HCT116 (cell line): ENCODE measurements at places on chromosomes 4 and X.

- DNase-seq = no peak
These were observed 3.8 kb downstream of the FGF16 start for GRCh38 chrX:77450996-77451395.

DNA sequence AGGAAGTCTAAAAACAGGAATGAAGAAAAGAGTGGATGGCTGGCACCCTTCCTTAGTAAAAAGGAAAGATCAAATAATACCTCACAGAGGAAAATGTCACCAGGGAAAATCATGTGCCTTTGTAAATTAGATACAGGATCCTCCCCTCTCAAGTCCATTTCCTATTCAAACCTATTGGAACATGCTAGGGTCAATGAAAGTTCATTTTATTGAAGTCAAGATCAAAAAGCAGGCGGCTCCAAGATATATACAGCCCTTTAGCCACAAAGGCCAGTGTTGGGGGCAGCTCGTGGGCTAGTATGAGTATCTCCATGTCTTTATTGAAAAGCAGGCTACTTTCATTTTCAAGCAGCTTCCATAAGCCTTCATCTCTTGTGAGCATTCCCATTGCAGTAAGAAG, 141.1 kb downstream of the QDPR start:
- DNase-seq = no peak

DNA sequence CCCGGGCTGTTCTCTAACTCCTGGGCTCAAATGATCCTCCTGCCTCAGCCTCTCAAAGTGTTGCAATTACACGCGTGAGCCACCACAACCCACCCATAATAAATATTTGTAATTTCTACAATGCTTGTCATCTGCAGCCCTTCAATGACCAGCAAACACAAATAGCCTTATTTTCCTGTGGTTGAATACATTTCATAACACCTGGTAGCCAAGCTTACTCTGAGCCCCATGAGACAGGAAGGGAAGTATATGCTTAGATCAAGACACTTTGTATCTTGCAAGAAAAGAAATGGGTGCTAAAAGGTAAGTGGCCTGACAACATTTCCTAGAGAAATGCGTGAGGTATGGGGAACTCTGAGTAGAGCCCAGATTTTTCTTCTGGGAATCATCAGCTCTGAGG, 56.9 kb upstream of the PDGFRA start:
- DNase-seq = no peak

GRCh38 chrX:133285341-133285740, 67.2 kb upstream of the TFDP3 start:
- DNase-seq = no peak

GRCh38 chr4:120918788-120919187, 3.7 kb downstream of the PRDM5 start:
- no peak for DNase-seq

DNA sequence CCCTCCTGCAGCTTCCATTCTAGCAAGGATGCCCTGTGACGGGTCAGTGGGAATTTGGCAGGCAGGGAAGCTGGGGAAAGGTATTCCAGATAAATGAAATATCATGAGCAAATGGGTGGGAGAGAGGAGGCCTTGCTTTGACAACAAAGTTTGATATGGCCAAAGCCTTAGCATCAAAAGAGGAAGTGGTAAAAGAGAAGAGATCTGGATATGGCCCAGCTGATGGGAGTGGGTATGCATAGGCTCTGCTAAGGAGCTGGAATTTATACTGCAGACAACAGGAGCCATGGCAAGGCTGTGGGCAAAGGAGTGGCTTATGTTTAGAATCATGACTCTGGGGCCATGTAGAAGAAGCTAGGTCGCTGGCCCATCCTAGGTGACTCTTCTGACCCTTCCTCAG, 89.2 kb downstream of the PJA1 start:
- DNase-seq = no peak

DNA sequence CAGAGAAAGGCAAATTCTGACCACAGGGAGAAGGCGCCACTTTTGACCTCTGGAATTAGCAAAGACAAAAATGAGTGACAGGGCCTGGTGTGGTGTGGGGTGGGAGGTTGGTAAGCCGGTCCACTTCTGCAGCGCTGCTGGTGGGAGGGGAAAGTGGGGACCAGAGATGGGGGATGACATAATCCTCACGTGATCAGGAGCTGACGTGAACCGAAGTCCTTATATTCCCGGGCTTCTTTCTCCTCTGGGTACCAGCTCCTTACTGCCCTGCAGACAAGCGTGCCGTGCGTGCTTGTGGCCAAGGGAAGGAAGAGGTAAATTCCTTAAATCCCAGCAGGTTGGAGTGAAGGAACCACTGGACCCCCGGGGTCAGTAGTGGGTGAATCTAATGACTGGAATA, at the start of gene TCEAL7:
TSS of gene TCEAL7 (plus strand) at position 249 of the 400 bp plus-strand sequence. CDS start 1,165 bp downstream, outside the sequence.
- DNase-seq = no peak

DNA sequence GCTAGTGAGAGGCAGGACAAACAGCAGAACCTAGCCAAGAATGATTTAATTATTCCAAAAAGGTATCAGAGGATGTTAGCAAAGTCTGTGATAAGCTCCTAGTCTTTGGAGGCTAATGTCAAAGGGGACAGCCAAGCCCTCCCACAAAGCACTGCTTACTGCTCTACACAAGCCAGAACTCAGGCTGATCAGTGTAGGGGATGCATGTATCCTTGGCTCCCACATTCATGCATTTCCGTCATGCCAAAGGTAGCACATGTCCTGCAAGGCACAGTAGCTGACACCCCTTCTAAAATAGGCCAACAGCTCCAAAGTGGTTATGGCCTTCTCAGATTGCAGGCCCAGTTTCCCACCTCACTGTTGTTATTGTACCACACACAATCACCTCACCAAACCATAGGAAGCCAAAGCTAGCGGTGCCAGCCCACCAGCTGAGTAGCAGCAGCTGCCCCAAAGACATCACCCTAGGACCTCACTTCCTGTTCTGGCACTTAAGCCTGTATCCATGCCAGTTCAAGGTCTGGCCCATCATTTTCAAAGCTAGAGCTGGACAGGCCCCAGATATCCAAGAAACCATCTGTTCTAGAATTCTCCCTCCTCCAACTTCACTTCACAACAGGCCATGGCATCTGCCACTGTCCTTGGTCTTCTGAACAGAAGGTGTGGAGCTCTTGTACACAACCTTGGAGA, 40.9 kb downstream of the TSPAN5 start:
- no peak for DNase-seq

GRCh38 chr4:88765729-88766128, 68.1 kb upstream of the NAP1L5 start:
- no peak for DNase-seq

DNA sequence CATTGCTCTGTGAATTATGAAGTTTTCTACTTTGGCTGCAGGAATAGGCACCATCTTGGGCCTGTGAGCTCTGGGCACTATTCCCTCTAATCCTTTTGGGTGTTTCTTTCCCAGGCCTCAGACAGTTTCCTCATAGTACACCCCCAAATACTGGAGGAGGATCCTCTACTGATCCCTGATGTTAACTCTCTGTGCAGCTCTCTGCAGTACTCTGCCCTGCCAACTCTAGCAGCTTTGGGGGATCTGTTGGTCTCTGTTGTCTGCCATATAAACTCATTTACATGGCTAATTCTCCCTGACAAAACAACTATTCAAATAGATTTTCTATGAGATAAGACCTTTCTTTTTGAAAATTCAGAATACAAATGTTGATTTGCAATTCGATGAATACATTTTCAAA, 29.9 kb downstream of the USP53 start:
- DNase-seq = no peak

DNA sequence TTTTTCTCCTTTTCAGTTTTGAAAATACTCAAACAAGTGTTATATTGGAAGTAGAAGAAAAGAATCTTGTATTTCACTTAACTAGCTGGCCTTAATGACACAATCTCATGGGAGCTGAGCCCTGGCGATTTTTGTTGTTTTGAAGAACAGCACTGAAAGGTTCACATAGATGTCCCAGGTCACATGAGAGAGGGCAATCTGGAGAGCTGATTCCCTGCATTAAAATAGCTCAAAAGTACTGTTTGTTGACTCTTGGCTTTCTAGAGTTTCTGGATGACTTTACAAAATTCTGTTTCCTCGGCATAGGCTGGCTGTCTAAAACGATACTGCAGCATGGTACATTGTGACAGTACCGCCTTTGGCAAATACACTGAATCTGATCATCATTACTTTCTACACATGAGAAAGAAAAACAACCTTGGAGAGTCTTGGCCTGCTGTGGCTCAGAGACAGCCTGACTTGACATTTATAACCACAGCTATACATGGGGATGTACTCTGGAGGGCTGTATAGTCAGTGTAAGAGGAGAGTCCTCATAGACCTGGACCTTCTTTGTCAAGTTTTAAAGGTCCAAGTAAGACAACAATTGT, 119.8 kb upstream of the PDLIM3 start:
- DNase-seq = no peak

- DNase-seq = no peak
These were observed 147.2 kb upstream of the WDFY3 start for GRCh38 chr4:85113706-85114105.

GRCh38 chrX:11632732-11633131, 33.0 kb downstream of the ARHGAP6 start:
- DNase-seq = no peak

DNA sequence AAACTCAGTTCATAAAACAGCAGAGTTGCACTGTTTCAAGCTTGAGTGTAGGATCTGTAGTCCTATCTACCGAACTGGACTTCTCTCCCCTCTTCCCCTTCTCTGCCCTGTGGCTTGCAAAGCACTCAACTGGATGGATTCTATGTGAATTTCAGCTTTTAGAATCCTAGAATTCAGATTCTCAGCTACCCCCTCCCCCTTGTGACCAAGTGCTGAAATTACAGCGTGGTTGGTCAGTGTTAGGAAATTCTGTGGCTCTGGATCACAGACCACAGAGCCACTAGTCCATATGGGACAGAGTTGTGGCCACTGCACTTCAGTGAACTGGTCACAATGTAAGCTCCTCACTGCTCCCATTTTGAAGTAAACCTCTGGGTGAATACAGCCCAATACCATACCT, 64.6 kb upstream of the TRPC5 start:
- no peak for DNase-seq

DNA sequence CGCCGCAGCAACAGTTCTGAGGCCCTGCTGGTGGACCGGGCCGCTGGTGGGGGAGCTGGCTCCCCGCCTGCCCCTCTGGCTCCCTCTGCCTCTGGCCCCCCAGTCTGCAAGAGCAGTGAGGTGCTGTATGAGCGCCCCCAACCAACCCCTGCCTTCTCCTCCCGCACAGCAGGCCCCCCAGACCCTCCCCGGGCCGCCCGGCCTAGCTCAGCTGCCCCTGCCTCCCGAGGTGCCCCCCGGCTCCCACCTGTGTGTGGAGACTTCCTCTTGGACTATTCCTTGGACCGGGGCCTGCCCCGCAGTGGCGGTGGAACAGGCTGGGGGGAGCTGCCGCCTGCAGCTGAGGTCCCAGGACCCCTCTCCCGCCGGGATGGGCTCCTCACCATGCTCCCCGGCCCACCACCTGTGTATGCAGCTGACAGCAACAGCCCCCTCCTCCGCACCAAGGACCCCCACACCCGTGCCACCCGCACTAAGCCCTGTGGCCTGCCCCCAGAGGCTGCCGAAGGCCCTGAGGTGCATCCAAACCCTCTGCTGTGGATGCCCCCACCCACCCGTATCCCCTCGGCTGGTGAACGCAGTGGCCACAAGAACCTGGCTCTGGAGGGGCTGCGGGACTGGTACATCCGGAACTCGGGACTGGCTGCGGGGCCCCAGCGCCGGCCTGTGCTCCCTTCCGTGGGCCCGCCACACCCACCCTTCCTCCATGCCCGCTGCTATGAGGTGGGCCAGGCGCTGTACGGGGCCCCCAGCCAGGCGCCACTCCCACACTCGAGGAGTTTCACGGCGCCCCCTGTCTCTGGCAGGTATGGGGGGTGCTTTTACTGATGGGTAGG, 6.3 kb downstream of the PRAF2 start:
- DNase-seq = no peak

DNA sequence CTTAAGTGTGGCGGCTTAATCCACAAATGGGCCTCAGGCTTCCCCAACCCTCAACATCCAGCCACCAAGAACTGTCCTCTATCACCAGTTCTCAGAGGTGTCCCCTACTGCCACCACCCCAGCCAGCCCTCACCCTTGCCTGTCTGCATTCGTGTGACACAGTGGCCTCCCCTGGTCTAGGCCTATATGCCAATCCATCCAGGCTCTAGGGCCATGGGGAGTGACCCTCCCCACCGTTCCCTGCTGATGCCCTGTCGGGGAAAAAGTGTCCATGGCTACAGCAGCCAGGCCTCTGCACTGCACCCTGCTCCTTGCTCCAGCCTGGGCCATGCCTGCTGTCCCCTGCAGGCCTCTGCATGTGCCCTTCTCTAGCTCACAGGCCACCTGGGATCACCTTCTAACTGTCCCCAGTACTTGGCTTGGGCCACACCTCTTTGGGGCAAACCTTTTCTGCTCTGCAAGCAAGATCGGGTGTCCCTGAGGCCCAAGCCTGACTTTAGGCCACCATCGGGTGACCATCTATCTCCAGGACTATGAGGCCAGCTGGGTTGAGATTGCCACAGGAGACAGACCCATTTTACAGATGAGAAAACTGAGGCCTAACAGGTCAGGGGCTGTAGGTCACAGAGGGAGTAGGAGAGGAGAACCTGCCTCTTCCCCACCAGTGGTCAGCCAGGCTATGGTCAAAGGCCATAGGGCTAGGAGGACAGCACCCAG, 75.8 kb downstream of the JAKMIP1 start:
- DNase-seq = no peak

- DNase-seq = no peak
These were observed 66.6 kb upstream of the TAB3 start for GRCh38 chrX:30955687-30956086.

DNA sequence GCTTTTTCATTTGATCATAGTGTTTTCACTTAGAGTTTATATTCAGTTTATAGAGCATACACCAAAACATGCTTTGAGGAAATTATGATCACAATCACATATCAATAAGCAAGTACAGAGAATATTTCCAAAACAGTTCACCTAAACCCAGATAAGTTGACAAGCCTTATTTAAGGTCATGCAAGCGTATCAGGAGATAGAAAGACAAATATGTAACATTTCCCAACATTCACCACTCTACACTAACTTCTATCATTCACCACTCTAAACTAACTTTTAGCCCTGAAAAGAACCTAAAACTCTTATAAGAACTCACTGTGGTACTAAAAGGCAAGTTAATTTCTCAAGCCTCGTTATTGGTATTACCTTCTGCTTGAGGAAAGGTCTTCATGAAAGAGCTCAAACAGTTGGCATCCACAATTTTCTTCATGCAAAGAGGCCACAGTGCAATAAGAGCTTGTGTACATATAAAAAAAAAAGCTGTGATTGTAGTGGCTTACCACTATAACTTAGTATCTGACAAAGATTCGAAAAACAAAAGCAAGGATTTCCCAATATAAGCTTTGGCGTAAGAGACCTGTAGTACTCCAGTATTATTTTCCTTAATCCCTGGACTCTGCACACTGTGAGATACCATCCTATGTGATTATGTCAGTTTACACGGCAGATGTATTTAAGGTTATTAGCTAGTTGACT, 903.3 kb downstream of the STIM2 start:
- DNase-seq = no peak

DNA sequence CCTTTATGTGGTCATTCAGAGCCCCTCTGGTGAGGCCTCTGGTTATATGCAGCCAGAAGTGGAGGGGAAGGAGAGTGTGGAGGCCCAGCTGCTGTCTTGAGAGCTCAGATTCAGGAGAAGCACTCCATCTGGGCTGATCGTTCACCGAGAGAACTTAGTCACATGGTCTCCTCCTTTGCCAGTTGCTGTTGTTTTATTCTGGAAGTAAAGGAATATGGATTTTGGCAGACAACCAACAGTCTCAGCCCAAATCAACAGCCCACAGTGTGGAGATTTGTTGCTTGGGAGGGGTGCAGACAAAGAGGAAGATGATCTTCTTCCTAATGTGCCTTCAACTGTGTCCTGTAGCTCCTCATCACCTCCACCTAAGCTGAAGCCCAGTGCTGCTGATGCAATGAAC, 355.4 kb downstream of the ANK2 start:
- DNase-seq = no peak
